Spleen (tissue), 13 donors: ENCODE measurements at places on chromosomes 13 and 19.

GRCh38 chr13:43289470-43290255 lies 266.3 kb downstream of the DNAJC15 start:
- H3K36me3 ChIP-seq = no peaks in the 10 kb centered on the region
- H3K27ac ChIP-seq = no peak overlapping the region
- no peak overlapping the region for H3K4me3 ChIP-seq
- no peaks in the 10 kb centered on the region for H3K27me3 ChIP-seq
- H3K4me1 ChIP-seq = no peaks in the 10 kb centered on the region
- DNase-seq = no peak

- DNase-seq = no peak
- no peaks in the 10 kb centered on the region for H3K27me3 ChIP-seq
- H3K4me3 ChIP-seq = no peak overlapping the region
- H3K36me3 ChIP-seq = no peaks in the 10 kb centered on the region
- no peaks in the 10 kb centered on the region for H3K4me1 ChIP-seq
Observed at GRCh38 chr19:18712981-18713380, 29.5 kb downstream of the CRTC1 start.

GRCh38 chr13:87089391-87089790 lies 581.8 kb upstream of the SLITRK5 start:
- no peak overlapping the region for H3K4me3 ChIP-seq
- H3K27ac ChIP-seq = no peak overlapping the region
- no peaks in the 10 kb centered on the region for H3K4me1 ChIP-seq
- H3K36me3 ChIP-seq = no peaks in the 10 kb centered on the region
- H3K27me3 ChIP-seq = no peaks in the 10 kb centered on the region

GRCh38 chr13:20706661-20707060 lies 3.2 kb downstream of the IL17D start:
- peaks cover 17% of the 10 kb centered on the region for H3K4me1 ChIP-seq
- H3K36me3 ChIP-seq = no peaks in the 10 kb centered on the region
- H3K27ac ChIP-seq = no peak overlapping the region
- H3K27me3 ChIP-seq = no peaks in the 10 kb centered on the region
- DNase-seq = no peak

- DNase-seq = no peak
- no peak overlapping the region for H3K27ac ChIP-seq
- H3K36me3 ChIP-seq = no peaks in the 10 kb centered on the region
- H3K4me3 ChIP-seq = no peak overlapping the region
- H3K4me1 ChIP-seq = no peaks in the 10 kb centered on the region
- H3K27me3 ChIP-seq = no peaks in the 10 kb centered on the region
Observed at GRCh38 chr19:8117991-8118390, 31.4 kb downstream of the FBN3 start.

DNA sequence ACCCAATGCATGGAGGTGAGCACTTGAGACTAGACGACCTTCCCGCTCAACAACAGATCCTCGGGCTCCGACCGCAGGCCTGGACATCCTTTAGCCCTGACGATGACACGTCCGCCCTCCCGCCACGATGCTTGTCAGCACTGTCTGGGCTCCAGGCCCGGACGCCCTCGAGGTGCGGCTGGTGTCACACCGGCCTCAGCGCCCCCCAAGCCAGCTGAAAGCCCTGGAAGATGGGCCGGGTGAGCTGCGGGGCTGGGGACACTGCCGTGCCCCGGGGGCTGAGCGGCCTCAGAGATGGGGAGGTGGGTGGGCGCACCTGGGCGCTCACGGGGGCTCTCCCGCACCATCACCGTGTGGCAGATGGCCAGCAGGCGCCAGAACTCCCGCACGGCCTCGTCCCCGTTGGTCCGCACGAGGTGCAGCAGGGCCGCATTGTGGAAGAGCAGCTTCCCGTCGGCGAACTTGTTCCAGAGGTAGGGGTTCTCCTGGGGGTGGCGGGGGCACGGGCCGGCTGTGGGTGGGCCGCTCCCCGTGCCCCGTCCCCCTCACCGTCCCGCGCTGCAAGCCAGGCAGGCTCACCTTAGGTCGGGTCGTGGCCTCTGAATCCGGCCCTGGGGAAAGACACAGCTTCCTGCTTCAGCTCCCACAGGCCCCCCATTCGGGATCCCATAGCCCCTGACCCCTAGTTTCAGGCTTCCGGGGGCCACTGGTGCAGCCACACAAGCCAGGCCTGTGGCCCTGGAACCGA lies 15.5 kb downstream of the ATP8B3 start:
- no peak overlapping the region for H3K4me3 ChIP-seq
- no peaks in the 10 kb centered on the region for H3K36me3 ChIP-seq
- DNase-seq = peak; percentile 62

DNA sequence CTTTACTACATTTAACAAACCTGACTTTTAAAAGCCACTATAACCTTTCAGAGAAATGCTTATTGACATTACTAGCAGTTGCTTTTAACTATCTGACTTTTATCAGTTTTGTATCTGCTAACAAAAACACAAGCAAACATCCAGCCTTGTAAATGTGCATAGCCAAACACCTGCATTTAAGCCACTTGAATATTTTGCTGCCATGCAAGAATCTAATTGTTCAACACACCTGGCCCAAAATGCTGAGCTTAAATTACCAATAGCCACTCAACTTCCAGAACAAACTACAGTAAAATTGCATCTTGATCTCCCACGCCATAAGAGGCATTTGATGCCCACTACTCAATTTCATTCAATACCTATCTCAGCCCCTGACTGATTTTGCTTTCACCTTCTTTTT lies 9.3 kb downstream of the ZIC5 start:
- peaks cover 97% of the 10 kb centered on the region for H3K27me3 ChIP-seq
- no peaks in the 10 kb centered on the region for H3K36me3 ChIP-seq
- DNase-seq = no peak
- no peak overlapping the region for H3K27ac ChIP-seq

DNA sequence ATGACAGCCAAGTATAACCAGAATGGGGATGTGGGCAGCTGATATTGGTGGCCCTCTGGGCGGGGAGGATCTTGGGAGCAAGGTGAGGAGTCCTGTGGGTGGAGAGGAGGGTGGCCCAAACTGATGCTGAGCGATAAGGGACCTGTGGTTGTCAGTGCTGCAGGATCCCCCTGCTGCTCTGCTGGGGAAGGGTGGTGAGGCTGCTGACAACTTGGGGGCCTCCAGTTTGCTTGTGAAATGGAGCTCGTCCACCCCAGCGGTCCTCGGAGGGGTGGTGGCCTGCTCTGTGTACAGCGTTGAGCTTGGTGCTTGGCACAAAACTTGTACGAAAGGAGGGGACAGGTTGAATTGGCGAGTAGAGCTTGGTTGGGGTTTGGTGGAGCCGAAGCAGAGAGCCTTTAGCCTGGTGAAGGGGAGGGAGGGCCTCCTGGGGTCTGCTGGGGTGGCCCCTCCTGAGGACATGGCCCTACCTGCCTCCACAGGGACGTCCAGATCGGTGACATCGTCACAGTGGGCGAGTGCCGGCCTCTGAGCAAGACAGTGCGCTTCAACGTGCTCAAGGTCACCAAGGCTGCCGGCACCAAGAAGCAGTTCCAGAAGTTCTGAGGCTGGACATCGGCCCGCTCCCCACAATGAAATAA lies 2.9 kb downstream of the RPS11 start:
- peak overlapping the region; percentile 52 for H3K4me3 ChIP-seq
- H3K36me3 ChIP-seq = peaks cover 6% of the 10 kb centered on the region
- DNase-seq = peak; percentile 81
- no peaks in the 10 kb centered on the region for H3K27me3 ChIP-seq
- H3K27ac ChIP-seq = peak overlapping the region; percentile 92

DNA sequence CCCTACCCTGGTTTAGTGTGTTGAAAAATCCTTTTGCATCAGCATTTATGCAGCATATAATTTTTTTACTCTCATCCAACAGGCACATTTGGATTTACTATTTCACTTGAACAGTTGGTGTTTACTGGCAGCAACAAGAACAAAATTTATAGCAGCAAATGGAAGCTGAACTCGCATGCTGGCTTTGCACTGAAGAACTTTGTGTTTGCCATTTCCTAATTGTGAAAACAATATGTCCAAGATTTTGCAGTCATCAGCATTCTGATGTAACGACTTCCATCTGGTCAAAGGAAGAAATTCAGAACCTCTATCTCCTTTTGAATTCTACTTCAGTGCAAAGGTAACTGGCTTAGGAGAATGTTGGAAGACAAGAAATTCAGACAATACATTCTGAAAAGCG lies 131.0 kb downstream of the DLEU7 start:
- DNase-seq = no peak
- H3K4me1 ChIP-seq = peaks cover 71% of the 10 kb centered on the region
- no peaks in the 10 kb centered on the region for H3K36me3 ChIP-seq
- peak overlapping the region; percentile 9 for H3K27ac ChIP-seq
- H3K4me3 ChIP-seq = no peak overlapping the region
- H3K27me3 ChIP-seq = no peaks in the 10 kb centered on the region

DNA sequence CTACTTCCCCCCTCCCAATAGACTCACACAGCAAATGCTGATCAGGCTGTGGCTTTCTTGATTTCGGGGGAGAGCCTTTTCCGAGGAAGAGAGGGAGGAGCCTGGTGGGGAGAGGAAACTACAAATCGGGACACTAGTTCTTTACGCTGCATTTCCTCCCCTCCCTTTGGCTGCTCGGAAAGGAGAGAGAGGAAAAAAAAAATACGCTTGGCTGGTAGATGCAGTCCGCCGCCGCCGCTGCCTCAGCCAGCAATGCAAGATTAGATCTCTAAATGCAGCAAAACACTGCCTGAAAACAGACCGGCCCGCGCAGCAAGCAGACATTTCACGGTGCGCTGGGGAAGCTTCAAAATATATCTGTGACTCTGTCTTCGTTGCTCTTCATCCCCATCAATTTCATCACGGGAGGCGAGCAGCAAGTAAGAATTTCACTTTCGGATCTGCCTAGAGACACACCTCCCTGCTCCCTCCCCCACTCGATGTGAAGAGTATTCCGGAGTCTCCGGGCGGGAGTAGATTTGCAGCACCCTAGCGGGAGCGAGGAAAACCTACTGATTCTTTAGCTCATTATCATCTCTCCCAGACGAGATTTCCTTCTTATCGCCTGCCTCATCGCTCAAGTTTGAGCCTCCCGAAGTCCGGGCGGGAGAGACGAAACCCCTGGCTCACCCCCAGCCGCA lies at the start of gene PCDH17:
Gene PCDH17 (plus strand): TSS at position 149 of the 680 bp plus-strand sequence. CDS start 803 bp downstream, outside the sequence.
- peaks cover 13% of the 10 kb centered on the region for H3K36me3 ChIP-seq
- peaks cover 35% of the 10 kb centered on the region for H3K27me3 ChIP-seq
- DNase-seq = peak; percentile 73
- H3K4me1 ChIP-seq = peaks cover 32% of the 10 kb centered on the region

GRCh38 chr13:98372876-98373275 lies 195.8 kb upstream of the RNF113B start:
- H3K27ac ChIP-seq = no peak overlapping the region
- DNase-seq = no peak
- no peak overlapping the region for H3K4me3 ChIP-seq
- H3K27me3 ChIP-seq = no peaks in the 10 kb centered on the region

DNA sequence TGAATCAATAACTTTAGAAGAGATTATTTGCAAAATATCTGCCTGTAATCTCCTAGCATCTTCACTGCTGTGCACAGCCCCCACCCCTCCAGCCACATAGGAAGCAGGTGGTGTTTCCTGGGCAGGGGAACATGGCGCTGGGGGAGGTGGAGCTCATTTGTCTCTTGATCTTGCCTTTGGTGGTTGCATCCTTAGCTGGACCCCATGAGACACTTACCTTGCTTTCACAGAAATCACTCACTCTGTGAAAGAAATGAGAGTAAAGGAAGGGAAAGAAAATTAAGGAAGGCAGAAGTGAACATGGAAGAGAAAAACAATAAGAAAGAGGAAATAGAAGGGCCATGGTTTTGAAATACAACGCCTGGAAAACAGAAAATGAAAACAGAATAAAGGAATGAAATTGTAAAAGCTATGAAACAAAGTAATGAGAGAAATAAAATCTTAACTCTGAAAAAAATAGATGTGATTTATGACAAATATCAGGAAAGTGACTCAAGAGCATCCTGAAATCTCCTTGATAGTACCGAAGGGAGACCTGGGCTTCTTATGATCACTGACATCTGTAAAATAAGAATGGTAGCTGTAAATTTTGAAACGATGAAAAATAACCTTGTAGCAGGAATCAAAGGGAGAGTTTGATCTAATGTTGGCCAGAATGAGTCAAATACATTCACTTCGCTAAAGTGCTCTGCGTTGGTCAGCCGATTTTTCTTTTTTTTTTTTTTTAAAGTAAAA lies 17.2 kb upstream of the RNASEH2B start:
- DNase-seq = peak; percentile 85
- H3K4me1 ChIP-seq = peaks cover 9% of the 10 kb centered on the region
- peak overlapping the region; percentile 77 for H3K27ac ChIP-seq
- no peaks in the 10 kb centered on the region for H3K27me3 ChIP-seq
- peak overlapping the region; percentile 41 for H3K4me3 ChIP-seq

- peaks cover 47% of the 10 kb centered on the region for H3K27me3 ChIP-seq
- H3K27ac ChIP-seq = no peak overlapping the region
- H3K4me1 ChIP-seq = no peaks in the 10 kb centered on the region
- DNase-seq = no peak
- H3K4me3 ChIP-seq = no peak overlapping the region
Observed at GRCh38 chr19:13693889-13694288, 70.4 kb upstream of the MRI1 start.

- DNase-seq = no peak
- no peak overlapping the region for H3K27ac ChIP-seq
- no peaks in the 10 kb centered on the region for H3K4me1 ChIP-seq
- no peaks in the 10 kb centered on the region for H3K27me3 ChIP-seq
Observed at GRCh38 chr13:64505336-64505910, 2724.7 kb downstream of the PCDH9 start.

GRCh38 chr13:27372896-27373295 lies 51.5 kb upstream of the GTF3A start:
- no peak for DNase-seq
- H3K4me1 ChIP-seq = peaks cover 8% of the 10 kb centered on the region
- H3K27me3 ChIP-seq = no peaks in the 10 kb centered on the region
- H3K4me3 ChIP-seq = no peak overlapping the region
- H3K27ac ChIP-seq = no peak overlapping the region

GRCh38 chr19:34259367-34260095 lies 5.2 kb downstream of the GARRE1 start:
- H3K27ac ChIP-seq = no peak overlapping the region
- DNase-seq = no peak
- no peaks in the 10 kb centered on the region for H3K27me3 ChIP-seq
- peaks cover 14% of the 10 kb centered on the region for H3K4me1 ChIP-seq

DNA sequence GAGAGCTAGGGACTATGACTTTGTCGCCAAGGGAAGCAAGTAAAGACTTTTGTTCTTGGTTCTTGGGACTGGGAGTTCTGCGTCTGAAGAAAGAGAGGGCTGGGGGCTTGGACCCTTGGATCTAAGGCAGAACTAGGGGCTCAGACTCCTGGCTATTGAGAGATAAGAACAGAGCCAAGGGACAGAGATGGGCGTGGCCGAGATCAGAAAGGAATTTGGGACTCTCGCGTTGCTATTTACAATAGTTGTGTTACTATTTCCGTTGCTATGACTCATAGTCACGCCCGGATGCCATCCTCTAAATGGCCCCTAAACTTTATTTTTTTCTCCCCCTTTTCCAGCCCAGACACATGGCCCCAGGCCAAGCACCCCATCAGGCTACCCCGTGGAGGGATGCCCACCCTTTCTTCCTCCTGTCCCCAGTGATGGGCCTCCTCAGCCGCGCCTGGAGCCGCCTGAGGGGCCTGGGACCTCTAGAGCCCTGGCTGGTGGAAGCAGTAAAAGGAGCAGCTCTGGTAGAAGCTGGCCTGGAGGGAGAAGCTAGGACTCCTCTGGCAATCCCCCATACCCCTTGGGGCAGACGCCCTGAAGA lies 759 bp downstream of the PPP1R15A start:
- peak overlapping the region; percentile 83 for H3K4me3 ChIP-seq
- H3K36me3 ChIP-seq = peaks cover 44% of the 10 kb centered on the region
- DNase-seq = peak; percentile 89
- peak overlapping the region; percentile 100 for H3K27ac ChIP-seq
